ENCODE measurements at places on chromosomes 1 and 21.

DNA sequence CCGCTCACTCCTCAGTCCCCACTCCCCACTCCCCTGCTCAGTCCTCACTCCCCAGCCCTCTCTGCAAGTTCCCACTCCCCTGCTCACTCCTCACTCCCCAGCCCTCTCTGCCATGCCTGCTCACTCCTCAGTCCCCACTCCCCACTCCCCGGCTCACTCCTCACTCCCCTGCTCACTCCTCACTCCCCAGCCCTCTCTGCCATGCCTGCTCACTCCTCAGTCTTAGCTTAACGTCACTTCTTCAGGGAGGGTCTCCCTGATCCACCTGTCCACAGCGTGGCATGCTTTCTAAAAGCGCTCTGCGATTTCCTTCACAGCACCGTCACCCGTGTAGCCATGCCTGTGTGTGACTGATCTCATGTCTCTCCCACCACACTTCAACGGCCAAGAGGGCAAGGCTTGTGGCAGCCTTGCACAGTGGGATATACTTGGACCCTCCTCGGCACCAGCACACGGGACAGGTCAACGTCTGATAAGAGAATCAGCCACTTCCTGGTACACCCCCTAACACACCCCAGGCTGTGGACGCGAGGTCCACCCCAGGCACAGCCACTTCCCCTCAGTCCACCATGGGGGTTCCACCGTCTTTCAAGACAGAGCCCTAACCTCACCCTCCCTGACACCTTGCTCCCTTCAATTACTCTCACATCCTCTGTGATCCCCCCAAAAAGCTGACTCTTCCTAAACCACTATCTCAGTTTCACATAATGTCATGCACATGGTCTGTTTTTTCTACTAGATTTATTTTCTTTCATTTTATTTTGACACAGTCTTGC, 14.0 kb downstream of the PRDM15 start:
- DNase-seq = no peak

DNA sequence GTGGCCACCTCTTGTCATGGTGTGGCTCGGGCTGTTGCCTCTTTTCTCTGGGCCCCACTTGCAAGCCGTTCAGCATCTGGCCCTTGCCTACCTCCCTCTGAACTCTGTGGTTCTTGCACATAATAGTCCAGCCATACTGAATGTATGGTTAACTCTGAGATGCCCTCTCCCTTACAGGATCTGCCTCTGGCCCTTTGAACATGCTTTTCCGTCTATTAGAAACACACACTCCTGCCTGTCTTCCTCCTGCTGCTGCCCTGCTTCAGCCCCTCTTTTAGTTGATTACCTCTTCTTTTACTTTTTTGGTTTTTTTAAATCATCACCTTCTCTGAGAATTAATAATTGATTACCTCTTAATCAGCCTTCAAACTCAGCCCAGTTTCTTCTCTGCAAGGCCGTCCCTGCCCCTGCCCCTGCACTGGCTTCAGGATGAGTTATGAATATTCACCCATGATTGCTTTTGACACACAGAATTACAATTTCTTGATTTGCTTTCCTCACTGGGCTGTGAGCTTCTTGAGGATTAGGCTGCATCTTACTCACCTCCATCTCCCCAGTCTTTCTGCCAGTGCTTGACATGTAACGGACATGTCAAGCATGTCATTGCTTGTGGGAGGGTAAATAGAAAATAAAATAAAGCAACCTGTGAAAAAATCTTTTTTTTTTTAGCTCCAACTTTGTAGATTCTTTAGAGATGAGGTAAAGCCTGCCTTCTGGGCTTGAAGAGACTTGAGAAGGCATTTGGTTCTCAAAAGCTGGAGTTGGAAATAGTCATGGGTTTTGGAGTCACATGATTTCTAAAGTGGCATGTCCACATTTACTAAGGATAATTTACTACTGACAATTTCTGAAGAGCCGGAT, 158.3 kb downstream of the PLXNA2 start:
- DNase-seq = no peak

DNA sequence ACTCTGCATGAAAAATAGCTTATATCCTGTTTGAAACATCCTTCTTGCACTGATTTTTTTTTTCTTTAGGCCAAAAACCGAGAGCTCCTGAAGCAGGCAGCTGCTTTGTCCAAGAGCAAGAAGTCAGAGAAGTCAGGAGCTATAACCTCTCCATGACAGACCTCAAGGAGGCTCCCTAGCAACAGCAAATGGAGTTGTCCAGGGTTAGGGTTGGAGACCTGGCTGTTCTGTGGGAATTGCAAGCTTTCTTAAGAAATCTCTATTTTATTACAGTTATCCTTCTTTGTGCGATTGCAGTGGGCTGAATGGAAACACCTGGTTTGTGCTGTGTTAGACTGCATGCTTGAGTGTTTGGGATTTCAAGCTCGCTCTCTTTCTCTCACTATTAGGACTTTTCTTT, 12.6 kb upstream of the STX12 start:
- no peak for DNase-seq

DNA sequence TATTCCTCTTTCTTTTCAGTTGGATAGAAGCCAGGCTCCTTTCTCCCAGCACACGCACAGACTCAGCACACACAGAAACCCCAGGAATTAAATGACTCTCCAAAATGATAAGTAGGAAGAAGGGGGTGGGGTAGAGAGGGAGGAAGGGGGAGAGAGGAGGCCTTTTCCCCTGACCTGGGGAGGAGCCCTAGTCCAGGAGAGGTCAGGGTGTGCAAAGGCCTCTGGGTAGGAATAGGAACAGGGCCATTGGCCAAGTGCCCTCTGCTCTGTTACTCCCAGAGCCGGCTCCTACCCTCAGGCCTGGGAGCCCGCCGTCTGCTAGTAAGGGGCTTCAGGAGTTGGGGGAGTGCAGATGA, 35.6 kb upstream of the PUM1 start:
- no peak for DNase-seq

DNA sequence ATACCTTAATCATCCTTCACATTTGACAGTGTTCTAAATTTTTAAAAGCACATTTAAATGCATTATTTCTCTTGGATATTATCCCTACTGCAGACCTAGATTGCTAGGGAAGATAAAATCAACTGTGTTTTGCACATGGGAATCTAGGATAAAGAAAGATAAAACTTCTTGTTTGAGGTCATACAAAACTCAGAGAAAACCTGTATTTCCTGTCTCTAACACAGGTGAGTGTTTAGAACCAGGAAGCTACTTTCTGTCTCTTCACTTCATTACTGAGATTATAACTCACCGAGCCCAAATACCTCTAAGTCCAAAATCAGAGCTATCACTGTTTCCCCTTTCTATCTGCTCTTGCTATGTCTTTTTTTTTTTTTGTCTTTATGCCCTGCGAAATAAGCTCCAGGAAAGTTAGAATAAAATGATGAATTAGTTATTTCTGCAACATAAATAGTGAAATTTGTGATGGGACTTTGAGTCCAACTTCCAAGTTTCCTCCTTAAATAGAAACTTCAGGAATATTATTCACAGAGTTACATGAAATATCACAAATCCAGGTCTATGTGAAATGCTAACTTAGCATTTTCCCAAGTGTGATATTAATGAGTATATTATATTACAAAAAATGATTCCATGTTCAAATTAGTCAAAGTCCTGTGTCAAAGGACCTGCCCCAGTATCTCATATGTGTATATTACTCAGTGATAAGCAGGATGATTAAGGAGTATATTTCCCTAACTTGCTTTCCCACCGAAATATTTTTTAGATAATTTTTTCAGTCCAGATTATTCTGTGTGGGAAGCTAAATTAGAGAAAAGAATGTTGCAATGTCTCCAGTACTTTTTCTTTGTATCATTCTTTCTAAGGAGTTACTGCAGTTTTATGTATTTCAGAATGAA, 226.4 kb downstream of the PLA2G4A start:
- DNase-seq = no peak

GRCh38 chr1:157399343-157399983, 152.9 kb downstream of the FCRL5 start:
- DNase-seq = no peak

DNA sequence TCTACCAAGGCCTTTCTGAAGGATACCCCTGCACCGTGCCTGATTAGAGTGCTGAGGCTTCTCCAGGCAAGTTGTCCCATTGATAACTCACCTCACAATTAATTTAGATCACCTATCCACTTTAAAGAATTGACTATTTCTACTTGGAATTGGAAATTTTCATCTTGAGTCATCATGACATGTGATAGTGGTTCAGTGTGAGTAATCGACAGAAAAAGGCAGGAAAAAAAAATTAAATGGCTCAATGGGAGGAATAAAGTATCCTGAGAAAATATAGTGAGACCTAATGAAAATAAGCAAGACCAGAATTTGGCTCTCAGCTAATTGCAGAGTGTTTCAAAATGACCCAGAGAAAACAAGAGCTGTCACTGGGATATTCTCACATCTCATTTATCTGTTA, 222.4 kb upstream of the C8B start:
- no peak for DNase-seq

- no peak for DNase-seq
Observed at GRCh38 chr1:63012339-63012738, 228.4 kb downstream of the ATG4C start.

DNA sequence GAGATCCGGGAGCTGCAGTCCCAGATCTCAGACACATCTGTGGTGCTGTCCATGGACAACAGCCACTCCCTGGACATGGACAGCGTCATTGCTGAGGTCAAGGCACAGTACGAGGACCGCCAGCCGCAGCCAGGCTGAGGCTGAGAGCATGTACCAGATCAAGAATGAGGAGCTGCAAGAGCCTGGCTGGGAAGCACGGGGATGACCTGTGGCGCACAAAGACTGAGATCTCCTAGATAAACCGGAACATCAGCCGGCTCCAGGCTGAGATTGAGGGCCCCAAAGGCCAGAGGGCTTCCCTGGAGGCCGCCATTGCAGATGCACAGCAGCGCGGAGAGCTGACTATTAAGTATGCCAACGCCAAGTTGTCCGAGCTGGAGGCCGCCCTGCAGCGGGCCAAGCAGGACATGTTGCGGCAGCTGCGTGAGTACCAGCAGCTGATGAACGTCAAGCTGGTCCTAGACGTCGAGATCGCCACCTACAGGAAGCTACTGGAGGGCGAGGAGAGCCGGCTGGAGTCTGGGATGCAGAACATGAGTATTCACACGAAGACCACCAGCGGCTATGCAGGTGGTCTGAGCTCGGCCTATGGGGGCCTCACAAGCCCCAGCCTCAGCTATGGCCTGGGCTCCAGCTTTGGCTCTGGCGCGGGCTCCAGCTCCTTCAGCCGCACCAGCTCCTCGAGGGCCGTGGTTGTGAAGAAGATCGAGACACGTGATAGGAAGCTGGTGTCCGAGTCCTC, 25.5 kb downstream of the ETV3L start:
- DNase-seq = peak; percentile 17

DNA sequence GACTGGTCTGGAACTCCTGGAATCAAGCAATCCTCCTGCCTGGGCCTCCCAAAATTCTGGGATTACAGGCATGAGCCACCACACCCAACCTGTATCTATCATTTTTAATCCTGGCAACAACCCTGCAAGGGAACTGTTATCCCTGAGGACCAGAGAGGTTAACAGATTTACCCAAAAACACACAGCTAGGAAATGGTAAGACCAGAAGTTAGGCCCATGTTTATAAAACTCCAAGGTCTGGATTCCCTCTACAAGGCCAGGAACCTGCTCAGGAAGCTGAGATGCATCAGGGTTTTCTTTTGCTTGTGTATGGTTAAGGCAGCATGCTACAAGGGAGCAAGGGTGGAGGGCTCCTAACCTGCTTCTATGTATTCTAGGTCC, 17.8 kb upstream of the TTC39A start:
- DNase-seq = no peak

GRCh38 chr1:149937759-149938158, 1.1 kb upstream of the MTMR11 start:
- no peak for DNase-seq

- no peak for DNase-seq
Observed at GRCh38 chr1:90371448-90371813, 345.7 kb downstream of the BARHL2 start.

- DNase-seq = peak; percentile 47
Observed at GRCh38 chr21:26116456-26117011, 54.0 kb downstream of the APP start.

GRCh38 chr1:17795836-17796645, 40.9 kb downstream of the ACTL8 start:
- DNase-seq = no peak

DNA sequence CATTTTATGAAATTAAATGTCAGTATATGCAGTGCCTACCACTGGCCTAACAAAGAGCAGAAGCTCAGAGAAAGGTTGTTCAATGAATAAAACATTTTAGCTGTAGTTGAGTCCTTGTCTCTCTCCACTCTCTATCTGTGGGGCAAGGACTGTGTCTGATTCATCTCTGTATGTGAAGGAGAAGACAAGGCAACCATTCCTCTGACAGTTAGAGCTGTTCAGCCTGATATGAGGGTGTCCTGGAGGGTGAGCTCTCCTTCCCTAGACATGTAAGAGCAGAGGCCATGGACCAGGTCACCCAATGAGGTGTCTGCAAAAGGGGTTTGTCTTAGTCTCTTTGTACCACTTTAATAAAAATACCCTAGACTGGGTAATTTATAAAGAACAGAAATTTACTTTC, 4.5 kb upstream of the PDZK1IP1 start:
- no peak for DNase-seq

GRCh38 chr1:79603843-79604242, 597.3 kb upstream of the ADGRL4 start:
- DNase-seq = no peak

DNA sequence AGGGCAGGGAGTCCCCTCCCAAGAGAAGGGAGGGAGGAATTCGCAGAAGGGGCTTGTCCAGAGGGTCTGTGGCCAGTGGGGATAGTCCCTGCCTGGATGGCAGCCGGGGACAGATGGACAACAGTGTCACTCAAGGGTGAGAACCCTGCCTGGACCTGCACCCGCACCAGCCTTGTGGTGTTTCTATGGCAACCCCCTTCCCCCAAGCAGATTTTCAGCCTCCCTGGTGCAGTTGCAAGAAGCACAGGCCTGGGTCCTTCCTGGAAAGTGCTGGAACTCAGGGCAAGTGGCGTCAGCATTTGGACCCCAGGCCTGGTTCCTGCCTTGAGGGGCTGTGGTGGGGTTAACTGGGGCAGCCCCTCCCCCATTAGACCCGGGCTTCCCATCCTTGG, 83.8 kb upstream of the ACTL8 start:
- no peak for DNase-seq

DNA sequence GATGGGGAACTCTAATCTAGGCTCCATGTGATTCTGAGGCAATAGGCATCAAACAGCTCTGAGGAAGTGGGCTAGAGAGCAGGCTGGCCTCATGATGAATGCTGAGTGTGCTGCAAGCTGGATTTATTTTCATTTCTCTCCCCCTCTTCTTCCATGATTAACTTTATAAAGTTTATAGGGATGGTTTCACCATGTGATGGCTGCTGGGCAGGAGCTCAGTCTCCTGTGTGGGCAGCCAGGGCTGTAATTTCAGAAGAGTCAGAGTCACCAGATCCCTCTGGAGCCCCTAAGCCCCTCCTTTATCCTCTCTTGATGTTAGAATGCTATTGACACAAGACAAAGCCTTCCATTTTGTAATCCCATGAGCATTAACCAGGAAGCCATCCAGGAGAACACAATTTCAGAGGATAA, 143.6 kb downstream of the CNIH3 start:
- DNase-seq = no peak

Measured in fibroblast of the conjunctiva (primary cell).